ENCODE measurements at places on chromosomes 4 and X. TPM values are rescaled to one million over a fixed set of nuclear protein-coding genes. Genes with fewer than 3 reads are reported as not detected.

GRCh38 chrX:2401590-2402360 is 99.0 kb downstream of the DHRSX start:
- DNase-seq: no peak

Gene ESX1
- not detected for total RNA-seq

Gene FAT4
- total RNA-seq: 6.9 TPM

- no peak for DNase-seq
Observed at GRCh38 chr4:126230269-126230668, 915.5 kb downstream of the FAT4 start.

DNA sequence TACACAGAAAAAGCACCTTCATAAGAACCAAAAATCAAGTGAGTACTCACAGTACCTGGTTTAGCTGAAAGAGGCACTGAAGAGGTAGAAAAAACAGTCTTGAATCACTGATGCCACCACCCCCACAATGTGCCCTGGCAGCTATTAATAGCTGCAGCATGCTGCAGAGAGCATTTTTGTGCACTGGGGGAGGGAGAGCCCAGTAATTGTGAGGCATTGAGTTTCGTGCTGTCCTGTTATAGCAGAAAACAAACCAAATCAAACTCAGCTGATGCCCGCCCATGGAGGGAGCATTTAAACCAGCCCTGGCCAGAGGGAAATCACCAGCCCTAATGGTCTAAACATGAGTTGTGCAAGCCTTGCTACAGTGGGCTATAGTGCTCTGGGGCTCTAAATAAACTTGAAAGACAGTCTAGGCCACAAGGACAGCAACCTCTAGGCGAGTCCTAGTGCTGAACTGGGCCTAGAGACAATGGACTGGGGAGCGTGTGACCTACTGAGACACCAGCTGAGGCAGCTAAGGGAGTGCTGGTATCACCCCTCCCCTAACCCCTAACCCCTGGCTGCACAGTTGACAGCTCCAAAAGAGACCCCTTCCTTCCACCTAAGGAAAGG is 106.3 kb upstream of the TMLHE start:
- DNase-seq: no peak

Gene UGT2B17
- total RNA-seq: not detected

DNA sequence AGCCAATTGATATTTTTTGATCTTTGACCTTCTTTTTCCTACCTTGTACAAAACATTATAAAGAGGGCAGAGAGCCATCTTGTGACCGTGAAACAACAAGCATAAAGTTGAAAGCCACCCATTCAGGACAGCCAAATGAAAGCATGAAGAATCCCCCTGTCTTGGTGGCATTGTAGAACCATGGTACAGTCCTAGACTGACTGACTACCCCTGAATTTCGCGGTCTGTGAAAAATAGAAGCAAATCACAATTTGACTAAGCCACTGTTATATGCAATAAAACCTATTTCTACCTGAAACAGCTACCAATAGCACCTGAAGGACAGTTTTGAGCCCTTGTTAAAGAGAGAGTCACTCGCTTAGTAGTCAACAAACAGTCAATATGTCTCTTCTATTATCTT is 527.4 kb downstream of the MID1IP1 start:
- DNase-seq: no peak

DNA sequence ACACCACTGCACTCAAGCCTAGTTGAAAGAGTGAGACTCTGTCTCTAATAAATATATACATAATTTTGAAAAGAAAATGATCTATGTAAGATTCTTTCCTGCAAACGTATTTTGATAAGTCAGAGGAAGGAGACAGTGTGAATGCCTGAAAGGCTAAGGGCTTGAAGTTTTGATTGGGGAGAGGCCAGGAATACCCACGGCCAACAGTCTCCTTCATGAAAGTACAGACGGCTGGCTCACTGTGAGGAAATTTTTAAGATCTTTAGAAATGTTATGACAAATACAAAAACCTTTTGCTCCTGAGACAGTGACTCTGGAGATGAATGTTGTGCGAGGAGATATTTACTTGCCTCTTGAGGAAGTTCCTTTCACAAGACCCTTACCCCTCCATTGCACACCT is 111.4 kb upstream of the KLHL13 start:
- DNase-seq: no peak

- DNase-seq: no peak
Observed at GRCh38 chr4:83010111-83010521, 507 bp downstream of the LIN54 start.

- DNase-seq: no peak
Observed at GRCh38 chr4:26088433-26088928, 174.5 kb downstream of the SMIM20 start.

GRCh38 chrX:127762663-127763062 is 289.5 kb downstream of the ACTRT1 start:
- DNase-seq: no peak

DNA sequence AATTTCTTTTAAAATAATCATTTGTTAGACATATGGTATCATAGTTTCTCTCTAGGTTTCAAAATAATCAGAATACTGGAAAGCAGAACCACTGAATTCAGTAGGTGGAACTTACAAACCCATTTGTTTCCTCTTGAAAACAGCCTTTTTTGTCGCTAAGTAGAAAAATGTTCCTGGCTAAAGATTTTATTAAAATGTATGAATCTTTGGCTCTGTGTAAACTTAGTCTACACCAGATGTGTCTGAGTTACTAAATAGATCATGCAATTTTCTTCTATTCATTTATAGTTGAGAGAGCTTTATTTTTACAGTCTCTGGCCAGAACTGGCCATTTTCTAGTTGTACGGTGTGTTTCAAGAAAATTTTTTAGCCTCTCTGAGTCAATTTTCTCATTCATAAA is 1.0 kb downstream of the CYSLTR1 start:
- no peak for DNase-seq

DNA sequence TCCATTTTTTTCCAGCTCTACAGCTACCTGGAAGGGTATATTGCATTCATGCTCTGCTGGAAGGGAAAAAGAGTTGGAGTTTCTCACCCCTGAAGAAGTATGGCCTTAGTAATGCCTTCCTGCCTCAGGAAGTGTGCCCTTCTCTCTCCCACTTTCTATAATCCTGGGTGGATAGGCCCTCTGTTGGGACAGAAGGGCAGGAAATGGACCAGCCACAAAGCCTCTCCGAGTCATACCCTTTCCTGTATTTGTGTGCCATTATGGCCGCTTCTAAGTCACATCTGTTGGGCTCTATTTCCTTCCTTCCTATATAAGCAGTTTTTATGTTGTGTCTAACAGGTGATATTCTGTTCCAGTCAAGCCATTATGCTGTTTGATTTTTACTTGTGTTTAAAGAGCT is 74.8 kb upstream of the SMARCA5 start:
- DNase-seq: no peak

DNA sequence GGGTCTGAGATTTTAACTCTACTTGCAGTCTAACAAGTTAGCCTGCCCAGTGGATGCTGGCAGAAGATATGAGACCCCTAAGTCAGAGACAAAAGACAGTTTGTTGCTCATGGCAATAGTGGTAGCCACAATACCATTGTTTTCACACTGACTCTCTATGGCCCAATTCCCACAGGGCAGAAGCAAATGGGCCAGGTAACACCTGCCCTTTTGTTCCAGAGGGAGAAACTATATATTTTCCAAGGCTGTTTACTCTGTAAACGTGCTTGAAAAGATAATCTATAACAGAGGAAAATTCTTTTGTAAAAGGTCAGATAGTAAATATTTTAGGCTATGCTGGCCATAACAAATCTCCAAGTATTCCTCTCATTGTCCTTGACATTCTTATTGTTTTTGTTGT is 57.2 kb upstream of the NPNT start:
- no peak for DNase-seq

DNA sequence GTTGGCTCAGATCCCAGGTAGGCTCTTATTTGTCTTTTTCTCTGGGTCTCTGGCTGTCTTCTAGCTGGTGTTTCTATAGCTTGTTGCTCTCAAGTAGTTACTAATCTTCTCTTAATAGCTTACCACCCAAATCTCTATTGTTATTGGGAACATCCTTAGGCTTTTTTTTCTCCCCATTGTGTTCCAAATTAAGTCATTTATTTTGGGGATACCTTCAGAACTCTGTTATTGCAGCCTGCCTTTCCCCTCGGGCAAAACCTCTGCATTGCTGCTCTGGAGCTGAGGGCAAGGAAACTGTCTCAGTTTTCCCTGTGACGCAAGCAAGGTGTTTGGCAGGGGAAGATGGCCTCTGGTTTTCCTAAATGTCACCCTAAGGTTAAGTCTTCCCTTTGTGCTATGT is 338.1 kb upstream of the ZCCHC13 start:
- peak; percentile 80 for DNase-seq

GRCh38 chr4:175871774-175872405 is 59.8 kb upstream of the GPM6A start:
- no peak for DNase-seq

DNA sequence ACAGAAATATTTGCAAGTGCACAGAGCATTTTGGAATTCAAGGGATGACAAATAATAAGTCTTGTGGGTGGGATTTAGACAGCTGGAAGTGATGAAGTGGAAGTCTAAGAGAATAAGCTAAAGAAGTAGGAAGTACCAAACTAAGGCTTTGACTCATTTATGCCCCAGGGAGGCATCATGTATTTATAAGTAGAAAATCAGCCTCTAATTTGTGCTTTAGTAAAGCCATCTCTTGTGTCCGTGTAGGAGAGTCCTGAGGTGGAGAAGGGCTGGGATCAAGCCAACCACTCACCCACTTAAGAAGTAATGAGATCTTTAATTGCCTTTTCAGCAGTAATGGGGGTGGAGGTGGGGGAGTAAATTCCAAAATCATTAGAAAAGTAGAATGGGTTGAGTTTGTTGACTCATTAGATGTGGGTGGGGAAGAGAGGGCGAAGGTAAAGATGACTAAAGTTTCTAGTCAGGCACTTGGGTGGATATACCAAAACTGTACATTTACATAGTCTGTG is 356.7 kb downstream of the STIM2 start:
- DNase-seq: no peak

DNA sequence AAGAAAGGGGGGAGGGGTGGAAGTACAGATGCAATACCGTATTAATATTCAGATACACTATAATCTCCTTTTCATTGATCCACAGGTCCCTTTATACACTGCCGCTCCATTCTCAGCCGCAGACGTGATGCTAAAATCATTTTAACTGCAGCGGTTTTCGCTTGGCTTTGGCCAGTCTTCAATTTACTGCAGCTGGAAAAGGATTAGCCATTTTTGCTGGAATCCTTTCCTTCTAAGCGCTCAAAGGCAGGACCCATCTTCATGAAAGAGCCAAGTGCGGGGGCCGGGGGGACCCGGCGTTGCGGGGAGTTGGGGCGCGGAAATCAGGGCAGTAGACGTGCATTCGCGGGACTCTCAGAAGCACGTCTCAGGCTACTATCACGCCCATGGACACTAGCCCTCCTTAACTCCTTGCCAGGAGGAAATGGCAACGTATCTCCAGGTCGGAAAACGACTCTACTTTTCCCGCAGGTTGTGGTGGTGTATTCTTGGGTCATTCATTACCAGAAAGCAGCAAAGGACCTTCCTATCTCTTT is 1.7 kb upstream of the PCDH10 start:
- DNase-seq: no peak

Gene VSIG1
- 0.42 TPM for total RNA-seq

Gene PNCK
- 26.8 TPM for total RNA-seq

- no peak for DNase-seq
Observed at GRCh38 chr4:80340036-80340435, 4.5 kb downstream of the CFAP299 start.

DNA sequence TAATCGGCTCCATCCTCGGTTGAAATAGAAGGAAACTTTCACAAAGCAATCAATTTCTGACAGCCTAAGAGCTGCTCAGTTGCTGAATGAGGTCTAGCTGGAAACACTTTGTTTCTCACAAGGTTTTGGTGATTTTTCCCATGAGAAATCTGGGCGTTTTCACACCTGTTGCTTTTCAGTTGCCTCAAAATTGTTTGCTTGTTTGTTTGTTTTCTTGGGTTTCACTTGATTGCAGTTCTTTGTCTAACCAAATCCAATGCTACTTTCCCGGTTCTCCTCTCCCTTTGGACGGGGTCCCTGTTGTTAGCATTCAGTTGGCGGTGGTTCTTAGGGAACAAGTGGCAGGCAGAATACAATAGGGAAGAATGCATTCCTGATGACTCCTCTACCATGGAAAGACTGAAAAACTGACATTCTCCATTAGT is 135.5 kb downstream of the PALLD start:
- no peak for DNase-seq

DNA sequence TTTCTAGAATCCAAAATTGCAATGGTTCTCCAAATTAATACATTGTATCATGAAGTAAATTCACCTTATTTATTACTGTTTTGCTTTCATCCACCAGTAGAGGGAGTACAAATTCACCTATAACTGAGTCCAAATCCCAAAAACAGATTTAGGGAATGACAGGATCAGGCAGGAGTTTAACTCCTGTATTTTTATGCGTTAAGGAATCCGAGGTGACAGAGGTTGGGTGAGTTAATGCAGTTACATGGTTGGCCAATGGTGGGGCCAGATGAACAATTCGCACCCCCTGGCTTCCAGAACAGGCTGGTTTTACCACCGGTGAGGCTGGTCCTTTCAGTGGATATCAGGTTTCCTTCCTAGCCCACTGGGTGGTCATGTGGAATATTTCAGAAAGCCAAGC is 82.4 kb downstream of the MTNR1A start:
- DNase-seq: peak; percentile 43

GRCh38 chr4:8141935-8142334 is 16.7 kb downstream of the ABLIM2 start:
- DNase-seq: no peak

GRCh38 chr4:76703676-76704075 is 194.3 kb downstream of the SOWAHB start:
- no peak for DNase-seq

Gene NMU
- 12.9 TPM for total RNA-seq

DNA sequence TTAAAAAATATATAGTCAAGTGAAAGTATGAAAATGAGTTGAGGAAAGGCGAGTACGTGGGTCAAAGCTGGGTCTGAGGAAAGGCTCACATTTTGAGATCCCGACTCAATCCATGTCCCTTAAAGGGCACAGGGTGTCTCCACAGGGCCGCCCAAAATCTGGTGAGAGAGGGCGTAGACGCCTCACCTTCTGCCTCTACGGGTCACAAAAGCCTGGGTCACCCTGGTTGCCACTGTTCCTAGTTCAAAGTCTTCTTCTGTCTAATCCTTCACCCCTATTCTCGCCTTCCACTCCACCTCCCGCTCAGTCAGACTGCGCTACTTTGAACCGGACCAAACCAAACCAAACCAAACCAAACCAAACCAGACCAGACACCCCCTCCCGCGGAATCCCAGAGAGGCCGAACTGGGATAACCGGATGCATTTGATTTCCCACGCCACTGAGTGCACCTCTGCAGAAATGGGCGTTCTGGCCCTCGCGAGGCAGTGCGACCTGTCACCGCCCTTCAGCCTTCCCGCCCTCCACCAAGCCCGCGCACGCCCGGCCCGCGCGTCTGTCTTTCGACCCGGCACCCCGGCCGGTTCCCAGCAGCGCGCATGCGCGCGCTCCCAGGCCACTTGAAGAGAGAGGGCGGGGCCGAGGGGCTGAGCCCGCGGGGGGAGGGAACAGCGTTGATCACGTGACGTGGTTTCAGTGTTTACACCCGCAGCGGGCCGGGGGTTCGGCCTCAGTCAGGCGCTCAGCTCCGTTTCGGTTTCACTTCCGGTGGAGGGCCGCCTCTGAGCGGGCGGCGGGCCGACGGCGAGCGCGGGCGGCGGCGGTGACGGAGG is at the start of gene FMR1:
FMR1 (plus strand) TSS at position 728 of the 831 bp plus-strand sequence. CDS start 261 bp downstream, outside the sequence.
- DNase-seq: peak; percentile 88

All from H9 (cell line).